Activated CD8-positive, alpha-beta memory T cell treated with anti-CD3 and anti-CD28 coated beads, Interleukin-2, amount 10 ng/mL, durations not matched to agents 7 days and 5 days (primary cell): ENCODE measurements at places on chromosomes 4 and X.

GRCh38 chr4:48141048-48141447 is 7.0 kb upstream of the TXK start:
- DNase-seq: no peak

- no peak for DNase-seq
Observed at GRCh38 chrX:143304025-143304424, 213.2 kb downstream of the SPANXN3 start.

GRCh38 chrX:100512471-100512870 is 72.3 kb upstream of the TNMD start:
- DNase-seq: no peak

GRCh38 chr4:153212736-153213135 is 8.5 kb downstream of the TRIM2 start:
- no peak for DNase-seq

GRCh38 chr4:185566425-185566824 is 31.1 kb upstream of the PDLIM3 start:
- DNase-seq: peak; percentile 59

DNA sequence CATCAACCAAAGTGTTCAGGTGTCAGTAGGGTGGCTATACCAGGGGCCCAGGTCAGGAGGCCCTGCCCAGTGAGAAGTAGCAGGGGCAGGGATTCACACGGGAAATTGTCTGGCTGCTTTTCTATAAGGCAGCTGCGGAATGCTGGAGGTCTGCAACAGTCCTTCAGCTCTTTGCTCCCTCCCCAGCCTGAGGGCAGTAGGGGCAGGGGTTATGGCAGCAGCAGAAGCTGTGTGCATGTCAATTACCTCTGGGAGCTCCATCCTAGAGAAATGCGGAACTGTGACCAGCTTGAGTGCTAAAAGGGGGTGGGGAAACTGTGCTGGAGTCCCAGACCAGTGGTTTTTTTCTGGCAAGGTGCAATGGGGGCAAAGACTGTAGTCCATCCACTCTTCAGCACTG is 810.4 kb downstream of the PCDH7 start:
- DNase-seq: no peak

DNA sequence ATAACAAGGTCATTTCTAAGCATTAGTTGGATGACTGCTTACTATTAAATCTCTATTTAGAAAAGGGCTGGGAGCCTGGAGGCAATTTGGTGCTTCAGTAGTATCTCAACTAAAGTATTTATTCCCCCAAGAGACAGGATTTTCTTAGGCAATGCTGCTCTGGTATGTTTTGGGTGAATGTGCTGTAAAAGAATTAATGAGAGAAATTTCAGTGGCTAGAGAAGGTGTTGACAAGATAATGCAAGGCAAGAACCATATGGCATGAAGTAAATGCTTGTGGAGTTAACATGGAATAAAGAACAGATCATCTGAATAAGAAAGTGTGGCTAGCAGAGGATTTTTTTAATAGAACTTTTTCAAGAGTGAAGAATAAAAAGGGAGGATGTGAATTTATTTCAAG is 3.9 kb downstream of the CYP2U1 start:
- DNase-seq: no peak

DNA sequence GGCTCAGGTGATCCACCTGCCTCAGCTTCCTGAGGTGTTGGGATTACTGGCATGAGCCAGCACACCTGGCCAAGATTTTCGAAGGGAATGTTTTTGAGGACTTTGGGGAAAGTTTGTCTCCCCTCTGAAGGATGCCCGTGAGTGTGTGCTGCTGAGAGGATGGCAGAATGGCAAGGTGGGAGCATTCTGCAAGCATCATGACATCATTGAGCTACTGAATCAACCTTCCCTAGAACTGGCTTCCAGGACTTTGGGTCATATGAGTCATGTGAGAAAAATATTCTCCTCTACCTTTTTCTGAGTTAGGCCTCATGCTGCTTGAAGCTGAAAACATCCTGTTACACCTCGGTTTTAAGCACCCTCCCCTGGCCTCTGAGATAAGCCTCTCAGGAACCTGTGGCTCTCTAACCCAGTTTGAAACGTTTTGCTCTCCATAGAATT is 31.0 kb downstream of the TMEM131L start:
- peak; percentile 72 for DNase-seq

GRCh38 chr4:184143770-184144564 is 73.7 kb downstream of the ENPP6 start:
- DNase-seq: no peak

- DNase-seq: no peak
Observed at GRCh38 chr4:113147498-113148111, 98.2 kb downstream of the ANK2 start.

GRCh38 chr4:15636818-15637217 is 18.3 kb downstream of the FBXL5 start:
- no peak for DNase-seq

DNA sequence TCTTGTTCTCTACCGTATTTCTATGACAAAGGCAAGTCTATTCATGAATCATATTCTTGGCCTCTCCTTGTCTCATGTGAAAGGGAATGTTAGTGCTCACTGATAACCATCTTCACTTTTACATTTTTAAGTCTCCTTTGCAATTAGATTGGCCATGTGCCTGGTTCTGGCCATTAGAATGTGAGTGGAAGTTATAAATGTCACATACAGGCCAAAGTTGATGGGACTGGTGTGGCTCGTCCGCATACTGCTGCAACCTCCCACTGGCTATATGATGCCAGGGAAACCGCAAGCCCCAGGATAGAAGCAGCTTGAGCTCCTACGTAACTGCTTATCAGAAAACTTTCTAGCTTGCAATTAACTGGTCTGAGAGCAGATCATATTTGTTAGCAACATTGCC is 86.1 kb downstream of the MAGEC1 start:
- no peak for DNase-seq

DNA sequence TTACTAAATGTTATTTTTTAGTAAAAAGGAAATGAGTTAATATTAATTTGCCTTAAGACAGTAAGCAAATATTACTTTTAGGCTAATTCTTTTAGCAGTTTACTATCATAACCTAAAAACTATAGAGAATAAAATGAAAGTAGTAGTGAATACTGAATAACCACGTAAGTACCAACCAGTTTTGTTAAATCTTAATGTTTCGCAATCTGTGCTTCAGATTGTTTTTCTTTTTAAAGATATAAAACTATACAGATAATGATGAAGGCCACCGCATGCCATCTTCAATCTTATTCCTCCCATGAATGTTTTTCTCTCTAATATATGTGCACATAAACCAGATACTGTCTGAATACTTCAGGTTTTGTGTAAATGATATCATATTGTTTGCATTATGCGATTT is 6.0 kb downstream of the RRH start:
- DNase-seq: no peak
